ENCODE measurements at places on chromosomes 16 and 17.

GRCh38 chr16:79229361-79229760 lies 371.2 kb downstream of the MAF start:
- no peak for DNase-seq

- no peak for DNase-seq
Measured at GRCh38 chr17:47803751-47804150, 17.8 kb downstream of the OSBPL7 start.

GRCh38 chr16:74447578-74447977 lies 26.3 kb upstream of the CLEC18B start:
- no peak for DNase-seq

- DNase-seq, result no peak
Measured at GRCh38 chr17:55496094-55496881, 15.0 kb downstream of the SMIM36 start.

GRCh38 chr17:418421-418751 lies 65.8 kb upstream of the RPH3AL start:
- DNase-seq, result no peak

DNA sequence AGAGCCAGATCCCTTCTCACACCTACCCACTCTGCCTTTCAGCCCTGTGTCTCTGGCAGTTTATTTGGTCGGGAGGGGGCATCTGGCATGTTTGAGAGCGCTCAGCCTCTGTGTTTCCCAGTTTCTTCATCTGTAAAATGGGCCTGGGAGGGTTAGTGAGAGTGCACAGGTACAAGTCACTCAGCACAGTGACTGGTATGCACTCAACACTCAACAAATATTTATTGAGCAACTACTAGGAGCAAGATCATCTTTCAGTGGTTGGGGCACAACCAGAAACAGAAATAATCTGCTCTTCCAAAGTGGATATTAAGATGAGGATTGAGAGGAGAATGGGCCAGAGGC lies 13.7 kb upstream of the SRCIN1 start:
- DNase-seq, result no peak

DNA sequence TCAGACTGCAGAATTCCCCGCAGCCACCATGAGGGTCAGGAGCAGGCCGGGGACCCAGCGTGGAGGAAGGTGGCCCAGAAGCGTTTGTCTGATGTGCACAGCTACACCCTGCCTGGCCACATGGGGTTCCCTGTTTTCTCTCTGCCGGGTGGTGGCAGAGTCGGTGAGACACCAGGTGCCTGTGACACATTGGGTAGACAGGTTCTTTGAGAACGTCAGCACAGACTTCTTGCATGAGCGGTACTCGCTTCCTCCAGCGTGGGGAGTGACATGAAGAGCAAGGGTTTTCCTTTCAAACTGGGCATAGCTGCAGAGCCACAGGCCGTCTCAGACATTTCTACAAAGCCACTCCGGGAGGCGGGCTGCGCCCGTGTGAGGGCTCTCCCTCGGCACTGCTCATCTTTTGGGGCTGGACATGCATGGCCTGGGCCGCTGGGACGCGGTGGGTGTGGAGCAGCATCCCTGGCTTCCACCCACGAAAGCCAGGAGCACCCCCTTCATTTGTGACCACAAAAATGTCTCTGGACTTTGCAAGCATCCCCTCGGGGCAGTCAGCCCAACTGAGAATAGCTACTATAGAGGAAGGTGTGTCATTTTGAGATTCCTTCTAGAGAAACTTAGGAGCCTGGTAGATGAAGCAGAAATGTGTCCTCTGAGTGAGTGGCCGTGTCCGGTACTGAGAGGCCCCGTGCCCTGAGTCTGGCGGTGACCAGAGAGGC lies 26.0 kb downstream of the NME3 start:
- DNase-seq, result no peak

DNA sequence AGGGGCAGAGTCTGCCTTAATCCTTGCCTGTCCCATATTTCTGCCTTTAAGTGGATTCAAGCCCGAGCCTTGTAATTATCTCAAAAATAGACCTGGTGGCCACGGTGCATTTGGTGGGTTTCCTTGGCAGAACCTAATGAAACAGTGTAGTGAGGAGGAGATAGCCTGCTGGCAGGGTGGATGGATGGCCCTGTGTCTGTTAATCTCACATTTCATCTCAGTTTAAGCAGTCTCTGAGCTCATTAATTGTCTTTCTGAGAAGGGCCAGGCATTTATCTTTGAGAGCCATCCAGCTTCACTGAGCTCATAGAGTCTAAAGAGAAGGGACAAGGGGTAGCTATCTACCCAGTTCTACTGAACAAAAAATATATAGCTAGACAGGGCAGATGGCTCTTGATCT lies 364.0 kb upstream of the EEF2KMT start:
- no peak for DNase-seq
